Umbilical cord (tissue), 2 donors: ENCODE measurements at places on chromosomes 3 and 15. TPM values are rescaled to one million over a fixed set of nuclear protein-coding genes. Genes with fewer than 3 reads are reported as not detected.

DNA sequence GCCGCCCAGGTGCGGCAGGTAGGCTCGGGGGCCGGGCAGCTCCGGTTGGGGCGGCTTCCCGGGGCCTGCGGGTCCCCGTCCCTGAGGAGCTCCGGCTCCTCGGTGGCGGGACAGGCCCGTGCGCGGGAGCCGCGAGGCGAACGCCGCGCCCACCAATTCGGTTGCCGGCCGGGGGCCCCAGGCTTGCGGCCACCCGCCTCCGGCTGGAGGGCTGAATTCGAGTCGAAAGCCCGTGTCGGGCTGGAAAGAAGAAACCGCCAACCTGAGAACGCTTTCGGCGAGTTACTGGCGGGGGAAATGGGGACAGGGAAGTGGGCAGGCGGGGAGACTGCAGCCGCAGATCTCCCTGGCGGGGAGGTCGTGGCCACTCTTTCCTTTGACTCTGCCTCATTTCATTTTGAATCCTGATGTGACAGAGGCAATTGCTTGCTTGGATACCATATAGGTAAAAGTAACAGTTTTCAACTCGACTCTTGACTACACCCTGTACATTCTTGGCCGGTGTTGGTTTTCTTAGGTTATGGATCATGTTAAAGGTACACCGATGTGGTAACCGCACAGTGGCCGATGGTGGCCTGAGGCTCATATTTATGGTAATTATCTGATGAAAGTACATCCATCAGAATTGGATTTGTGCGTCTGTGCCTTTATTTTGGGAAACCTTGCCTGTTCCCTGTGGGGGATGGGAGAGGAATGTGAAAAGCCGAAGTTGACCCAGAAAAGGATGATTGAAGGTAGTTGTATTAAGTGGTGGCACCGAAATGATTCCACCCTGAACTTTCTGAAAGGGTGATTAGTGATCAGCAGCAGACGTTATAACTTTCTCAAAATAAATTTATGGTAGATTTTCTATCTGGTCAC, 1.7 kb downstream of the B3GNT5 start:
- no peak for DNase-seq

- DNase-seq = peak; percentile 27
Measured at GRCh38 chr3:135558906-135559305, 406.6 kb upstream of the PPP2R3A start.

- DNase-seq = no peak
Measured at GRCh38 chr15:94293411-94294402, 62.3 kb downstream of the MCTP2 start.

- no peak for DNase-seq
Measured at GRCh38 chr3:78863306-78864203, 904.2 kb downstream of the ROBO1 start.

DNA sequence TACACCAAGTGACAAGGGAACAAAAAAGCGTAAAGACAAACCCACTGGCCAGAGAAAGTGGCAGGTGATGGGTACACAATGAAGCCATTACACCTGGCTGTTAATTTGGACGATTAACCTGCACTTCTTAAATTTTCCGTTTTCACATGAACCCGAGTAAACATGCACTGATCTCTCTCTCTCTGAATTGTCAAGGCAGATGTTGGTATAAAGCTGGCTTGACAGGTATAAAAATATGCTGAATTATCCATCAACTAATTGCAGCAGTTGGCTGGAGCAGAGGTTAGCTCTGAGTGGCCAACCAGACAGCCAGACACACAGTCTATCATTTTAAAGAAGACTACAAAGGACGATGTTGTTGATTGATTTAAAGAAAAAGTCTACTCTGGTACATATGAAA, 561.7 kb upstream of the ALCAM start:
- DNase-seq = no peak

- peak; percentile 88 for DNase-seq
Measured at GRCh38 chr3:64903006-64903405, 215.2 kb upstream of the ADAMTS9 start.

DNA sequence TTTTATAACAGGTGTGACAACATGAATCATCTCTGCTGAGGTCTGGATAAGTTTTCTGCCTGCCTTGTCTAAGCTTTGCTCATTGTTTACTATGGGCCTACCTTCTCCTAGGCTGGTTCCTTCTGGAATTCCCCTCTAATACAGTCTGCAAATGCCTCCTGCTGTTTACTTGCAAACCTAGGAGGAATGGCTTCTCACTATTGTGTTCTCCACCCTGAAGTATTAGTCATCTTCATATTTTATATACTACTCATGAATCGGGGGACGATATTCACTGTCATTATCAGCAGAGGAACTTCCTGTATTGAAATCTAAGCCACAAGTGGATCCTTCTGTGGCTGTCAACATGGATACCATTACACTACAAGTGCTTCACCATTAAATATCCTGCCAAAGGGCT, 154.8 kb downstream of the PLCL2 start:
- no peak for DNase-seq

DNA sequence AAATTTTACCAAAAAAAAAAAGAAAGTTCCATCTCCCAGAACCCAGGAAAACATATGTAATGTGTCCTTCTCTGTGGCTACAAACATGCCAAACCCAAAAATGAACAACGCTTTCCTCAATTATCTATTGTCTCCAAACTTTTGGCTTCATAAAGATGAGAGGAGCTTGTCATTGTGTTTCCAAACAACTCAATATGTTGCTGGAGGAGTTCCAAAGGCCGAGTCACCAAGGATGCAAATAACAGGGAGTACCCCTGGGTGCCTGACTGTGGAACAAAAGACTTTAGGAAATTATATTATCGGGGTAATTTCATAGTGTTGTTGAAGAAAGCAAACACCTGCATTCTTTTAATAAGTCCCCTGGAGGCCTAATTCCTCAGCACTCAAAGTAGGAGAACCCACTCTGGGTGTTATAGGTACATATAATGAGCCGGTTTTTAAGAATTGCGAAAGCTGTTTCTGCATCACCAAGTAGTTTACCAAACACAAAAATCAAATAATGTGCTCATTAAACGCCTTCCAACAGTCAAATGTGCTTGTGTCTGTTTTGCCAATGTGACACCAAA, 206.3 kb upstream of the PRICKLE2 start:
- no peak for DNase-seq

DNA sequence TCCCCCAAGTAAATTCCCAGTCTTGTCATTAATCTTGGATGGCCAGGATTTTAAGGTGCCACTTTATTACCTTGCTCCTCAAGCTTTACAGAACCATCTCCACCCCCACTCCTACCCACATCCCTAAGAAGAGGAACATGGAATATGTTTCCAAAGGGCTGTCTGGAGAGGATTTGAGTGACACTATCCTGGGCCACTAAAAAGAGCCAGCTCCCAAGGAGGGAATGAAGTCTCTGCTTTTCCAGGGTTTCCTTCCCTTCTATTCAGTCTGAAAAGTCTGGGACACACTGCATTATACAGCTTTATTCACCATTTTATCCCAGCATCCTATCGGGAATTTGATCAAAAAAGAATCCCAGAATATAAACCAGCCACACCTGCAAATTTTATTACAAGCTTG, 35.6 kb upstream of the MECOM start:
- no peak for DNase-seq

GRCh38 chr3:185507883-185508282, 9.0 kb upstream of the TMEM41A start:
- DNase-seq = no peak

DNA sequence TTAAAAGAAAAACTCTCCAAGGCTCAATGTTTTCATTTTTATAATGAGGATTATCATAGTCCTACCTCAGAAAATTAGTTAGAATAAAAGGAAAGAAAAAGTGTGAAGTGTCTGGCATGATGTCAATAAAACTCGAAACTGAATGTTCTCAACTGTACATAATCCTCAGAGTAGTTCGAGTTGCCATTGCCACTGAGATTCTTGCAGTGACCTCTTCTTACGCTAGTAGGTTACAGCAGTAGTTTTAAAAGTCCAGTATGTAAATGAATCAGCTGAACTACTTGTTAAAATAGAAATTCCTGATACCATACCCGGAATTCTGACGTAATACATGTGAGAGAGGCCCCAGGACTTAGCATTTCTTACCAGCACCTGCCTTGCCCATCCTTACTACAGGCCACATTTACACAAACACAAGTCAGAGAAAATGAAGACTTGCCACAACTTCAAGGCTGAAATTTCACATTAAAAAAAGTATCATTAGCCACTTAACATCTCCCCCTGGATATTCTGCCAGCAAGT, 502.6 kb downstream of the FGF12 start:
- DNase-seq = no peak

DNA sequence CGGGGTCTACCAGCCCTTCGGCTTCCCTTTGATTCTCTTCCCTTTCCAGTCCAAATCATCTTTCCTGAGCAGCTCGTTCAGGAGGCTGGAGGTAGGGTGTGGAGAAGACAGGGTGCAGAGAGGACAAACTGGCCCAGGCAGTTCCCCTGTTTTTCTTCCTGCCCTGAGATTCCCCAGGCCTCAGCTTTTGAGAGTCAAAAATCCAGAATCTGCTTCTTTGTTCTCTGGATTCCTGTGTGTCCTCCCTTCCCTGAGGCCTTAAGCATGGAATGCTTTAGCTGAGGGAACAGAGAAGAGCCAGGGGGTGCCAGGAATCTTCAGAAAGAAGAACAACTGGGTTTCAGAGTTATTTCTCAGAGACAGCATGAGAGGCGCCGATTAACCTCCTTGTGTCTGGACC, 26.7 kb upstream of the LRTM1 start:
- DNase-seq = peak; percentile 36

DNA sequence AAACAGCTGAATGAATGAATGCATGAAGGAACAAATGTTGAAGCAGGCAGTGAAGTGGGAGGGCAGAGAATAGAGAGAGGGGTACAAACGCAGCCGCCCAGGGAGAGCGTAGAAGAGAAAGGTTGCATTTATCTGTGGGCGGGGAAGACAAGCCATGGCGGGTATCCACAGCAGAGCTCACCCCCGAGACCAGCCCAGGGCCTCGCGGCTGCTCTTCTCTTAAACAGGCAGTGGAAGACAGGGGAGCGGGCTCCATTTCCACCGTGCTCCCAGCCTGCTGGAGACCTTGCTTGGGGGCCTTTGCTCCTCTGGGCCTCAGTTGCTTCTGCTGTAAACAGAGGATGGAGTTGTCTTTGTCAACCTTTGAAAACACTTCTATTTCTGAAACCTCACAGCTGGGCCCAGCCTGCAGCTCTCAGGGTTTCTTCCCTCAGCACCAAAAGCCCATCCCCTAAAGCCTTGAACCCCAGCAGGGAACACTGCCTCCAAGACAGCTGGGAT, 259.5 kb downstream of the UACA start:
- no peak for DNase-seq

- no peak for DNase-seq
Measured at GRCh38 chr3:97958396-97958795, 13.8 kb downstream of the RIOX2 start.

DNA sequence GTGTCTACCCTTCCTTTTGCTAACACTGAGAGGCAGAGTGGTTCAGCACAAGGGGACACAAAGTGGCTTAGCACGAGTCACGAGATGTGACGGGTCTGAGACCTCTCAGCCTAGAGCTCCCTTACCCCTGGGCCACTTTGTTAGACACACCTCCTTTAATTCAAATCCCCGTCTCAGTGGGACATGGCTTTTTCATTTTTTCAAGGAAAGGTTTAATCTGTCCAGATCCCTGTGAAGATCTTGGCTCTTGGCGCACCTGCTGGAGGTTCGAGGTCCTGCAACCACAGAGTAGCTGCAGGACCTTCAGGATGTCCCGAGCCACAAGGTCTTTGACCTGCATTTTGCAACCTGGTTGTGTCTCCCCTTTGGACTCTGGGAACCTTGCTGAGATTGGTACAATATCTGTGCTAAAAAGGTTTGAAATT, 52.0 kb downstream of the LPP start:
- no peak for DNase-seq

GRCh38 chr3:100027321-100027720, 87.0 kb downstream of the FILIP1L start:
- DNase-seq = no peak

- peak; percentile 87 for DNase-seq
Measured at GRCh38 chr15:49902685-49903501, 216.1 kb downstream of the ATP8B4 start.

- DNase-seq = no peak
Measured at GRCh38 chr15:84681831-84682230, 23.8 kb upstream of the NMB start.

GRCh38 chr15:29116970-29117700, 152.5 kb downstream of the NSMCE3 start:
- DNase-seq = no peak

DNA sequence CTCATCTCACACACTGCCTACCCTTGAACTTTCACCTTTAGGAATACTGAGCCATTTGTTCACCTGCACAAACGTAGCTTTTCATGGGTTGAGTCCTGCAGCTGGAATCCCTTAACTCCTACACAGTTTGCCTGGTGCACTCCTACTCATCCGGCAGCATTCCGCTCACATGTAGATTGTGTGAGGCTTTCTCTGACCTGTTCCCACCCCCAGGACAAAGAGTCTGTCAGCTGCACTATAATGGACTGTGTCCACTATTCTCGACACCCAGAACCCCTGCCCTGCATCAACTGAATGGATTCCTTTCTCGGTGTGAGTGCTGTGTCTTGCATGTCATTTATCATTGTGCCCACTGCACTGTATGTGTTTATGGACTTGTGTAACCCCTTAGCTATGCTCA, 54.9 kb downstream of the EPHB3 start:
- no peak for DNase-seq

- DNase-seq = no peak
Measured at GRCh38 chr3:50293079-50293801, 1.0 kb upstream of the IFRD2 start.

DNA sequence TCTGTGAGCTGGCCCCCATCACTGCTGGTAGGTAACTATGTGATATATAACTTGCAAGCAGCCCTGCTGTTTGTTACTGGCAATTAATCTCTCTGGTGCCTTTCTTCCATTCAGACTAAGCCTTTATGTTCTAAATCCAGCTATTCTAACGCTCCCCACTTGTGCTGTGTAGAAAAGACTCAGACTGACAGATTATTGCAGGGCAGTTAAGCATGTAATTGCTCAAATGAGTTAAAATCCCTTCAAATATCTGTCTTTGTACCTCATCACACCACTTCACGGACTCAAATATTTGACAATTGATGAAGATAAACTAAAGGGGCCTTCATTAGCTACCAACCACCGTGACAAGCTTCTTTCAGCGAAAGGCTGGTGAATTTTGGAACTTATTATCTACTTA, 416.2 kb downstream of the NR2F2 start:
- no peak for DNase-seq

The SCAMP5 gene
- 1.2 TPM for total RNA-seq

The RLBP1 gene
- total RNA-seq = not detected

The SSUH2 gene
- total RNA-seq = 3.9 TPM

The SLC51B gene
- total RNA-seq = not detected

The P4HTM gene
- 53.0 TPM for total RNA-seq

The OR5AC2 gene
- 0.96 TPM for total RNA-seq

The NAALADL2 gene
- 62.6 TPM for total RNA-seq

The CCK gene
- total RNA-seq = 12.8 TPM

The FOXB1 gene
- 1.2 TPM for total RNA-seq

The C3orf85 gene
- total RNA-seq = 2.6 TPM
